Foreskin keratinocyte (primary cell): ENCODE measurements at places on chromosomes 3 and 15.

GRCh38 chr15:41558400-41559238 lies at the start of gene TYRO3:
Gene TYRO3, plus strand, starts transcription at chr15:41559212. Its CDS starts 46 bp downstream, at chr15:41559258.
- DNase-seq: no peak

DNA sequence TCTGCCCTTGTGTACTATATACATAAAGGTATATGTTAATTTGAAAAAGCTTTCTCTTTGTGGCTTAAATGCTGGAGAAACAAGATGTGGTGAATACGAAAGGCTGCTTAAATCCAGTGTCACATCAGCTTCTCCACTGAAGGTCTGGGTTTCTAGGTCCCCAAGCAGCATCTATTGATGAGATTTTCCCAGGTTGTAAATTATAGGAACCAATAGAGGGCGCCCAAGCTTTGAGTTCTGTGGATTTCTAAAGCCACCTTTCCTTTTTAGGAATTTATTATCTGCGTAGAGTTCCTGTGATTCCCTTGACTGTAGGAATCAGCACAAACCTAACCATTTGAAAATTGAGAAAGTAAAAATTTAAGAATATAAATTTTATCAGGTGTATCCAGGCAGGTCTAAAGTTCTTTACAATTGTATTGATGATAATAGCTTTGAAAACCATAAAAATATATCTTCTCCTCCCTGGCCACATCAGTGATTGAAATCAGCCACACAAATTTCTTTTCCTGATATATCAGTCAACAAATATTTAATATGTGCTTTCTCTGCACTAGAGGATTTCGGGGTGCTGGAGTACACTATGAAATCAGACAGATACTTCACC lies 88.3 kb upstream of the ADAMTSL3 start:
- DNase-seq: peak; percentile 23

DNA sequence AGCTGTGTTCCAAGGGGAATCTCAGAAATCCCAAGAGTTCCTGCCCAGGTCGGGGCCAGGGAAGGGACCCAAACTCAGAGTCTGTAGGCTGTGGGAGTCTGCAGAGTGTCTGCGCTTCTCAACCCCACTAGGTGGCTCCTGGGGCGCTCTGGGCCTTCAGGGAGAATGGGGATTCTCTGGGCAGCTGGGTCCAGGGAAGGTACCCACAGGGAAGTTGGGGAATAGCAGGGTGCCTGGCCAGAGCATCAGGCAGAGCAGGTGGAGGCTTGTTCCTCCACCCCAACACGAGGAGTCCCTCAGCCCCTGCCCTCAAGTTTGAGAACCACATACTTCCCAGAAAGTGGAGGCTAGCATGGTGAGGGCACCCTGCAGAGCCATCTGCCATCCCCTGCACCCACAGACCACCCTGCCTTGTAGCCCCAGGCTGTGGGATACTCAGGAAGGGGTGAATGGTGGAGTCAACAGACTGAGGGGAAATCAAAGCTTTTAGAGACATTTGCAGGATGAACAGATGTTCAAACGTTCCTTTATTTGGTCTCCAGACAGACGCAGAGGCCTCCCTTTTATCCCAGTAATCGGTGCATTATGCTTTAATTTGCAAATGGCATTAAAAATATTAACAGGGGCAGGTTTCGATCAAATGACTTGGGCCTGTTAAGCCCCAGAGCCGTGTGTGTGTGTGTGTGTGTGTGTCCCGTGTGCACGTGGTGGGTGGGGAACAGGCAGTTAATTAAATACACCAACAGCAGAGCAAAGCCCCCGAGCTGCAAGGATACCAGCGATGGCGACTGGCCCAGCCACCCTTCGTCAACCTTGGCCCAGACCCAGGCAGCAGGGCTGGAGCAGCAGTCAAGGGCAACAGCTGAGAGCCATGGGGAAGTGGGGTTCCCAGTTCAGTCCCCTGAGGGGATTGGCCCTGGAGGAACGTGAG lies 57.7 kb downstream of the DNAJB8 start:
- DNase-seq: no peak

- DNase-seq: peak; percentile 87
Measured at GRCh38 chr3:17233398-17233800, 348.6 kb downstream of the PLCL2 start.

DNA sequence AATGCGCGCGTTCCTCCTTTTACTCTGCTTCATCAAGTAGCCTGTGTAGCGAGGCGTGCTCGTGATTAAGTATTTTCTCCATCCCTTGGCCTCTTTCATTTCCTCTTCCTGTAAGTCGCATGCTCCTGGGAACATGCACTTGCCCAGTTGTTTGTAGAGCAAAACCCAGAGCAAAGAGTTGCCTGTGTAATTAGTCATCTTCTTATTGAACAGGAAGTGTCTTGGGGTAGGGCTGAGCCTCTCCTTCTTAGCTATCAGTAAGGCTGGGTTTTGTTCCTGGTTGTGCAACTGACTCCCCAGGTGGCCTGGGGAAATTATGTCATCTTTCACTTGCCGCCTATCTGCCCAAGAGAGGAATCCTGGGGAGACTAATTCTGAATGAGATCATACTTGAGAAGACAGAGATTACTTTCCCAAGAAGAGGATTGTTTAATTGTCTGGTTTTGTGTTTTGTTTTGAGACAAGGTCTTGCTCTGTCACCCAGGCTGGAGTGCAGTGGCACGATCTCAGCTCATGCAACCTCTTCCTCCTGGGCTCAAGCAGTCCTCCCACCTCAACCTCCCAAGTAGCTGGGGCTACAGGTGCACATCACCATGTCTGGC lies 14.9 kb downstream of the LIPH start:
- peak; percentile 99 for DNase-seq

DNA sequence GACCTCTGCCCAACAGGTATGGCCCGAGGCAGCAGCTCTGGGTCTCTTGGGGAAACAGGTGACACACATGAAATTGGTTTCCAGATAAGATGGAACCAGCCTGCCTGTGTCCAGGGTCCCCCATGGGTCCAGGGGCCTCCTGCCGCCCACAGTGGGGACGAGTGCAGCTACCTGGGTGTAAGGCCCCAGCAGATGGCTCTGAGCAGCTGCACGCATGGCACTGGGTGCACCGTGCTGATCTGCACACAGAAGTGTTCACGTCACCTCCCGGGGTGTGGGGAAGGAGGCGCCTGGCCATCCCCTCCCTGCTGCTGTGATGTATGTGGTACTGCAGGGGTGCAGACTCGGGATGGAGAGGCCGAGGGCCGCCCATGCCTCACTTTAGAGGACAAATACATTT lies 63.6 kb downstream of the NIPA2 start:
- DNase-seq: no peak

- DNase-seq: no peak
Measured at GRCh38 chr15:57165992-57166391, 210.3 kb upstream of the CGNL1 start.

GRCh38 chr3:188326968-188327367 lies 173.0 kb downstream of the LPP start:
- no peak for DNase-seq

DNA sequence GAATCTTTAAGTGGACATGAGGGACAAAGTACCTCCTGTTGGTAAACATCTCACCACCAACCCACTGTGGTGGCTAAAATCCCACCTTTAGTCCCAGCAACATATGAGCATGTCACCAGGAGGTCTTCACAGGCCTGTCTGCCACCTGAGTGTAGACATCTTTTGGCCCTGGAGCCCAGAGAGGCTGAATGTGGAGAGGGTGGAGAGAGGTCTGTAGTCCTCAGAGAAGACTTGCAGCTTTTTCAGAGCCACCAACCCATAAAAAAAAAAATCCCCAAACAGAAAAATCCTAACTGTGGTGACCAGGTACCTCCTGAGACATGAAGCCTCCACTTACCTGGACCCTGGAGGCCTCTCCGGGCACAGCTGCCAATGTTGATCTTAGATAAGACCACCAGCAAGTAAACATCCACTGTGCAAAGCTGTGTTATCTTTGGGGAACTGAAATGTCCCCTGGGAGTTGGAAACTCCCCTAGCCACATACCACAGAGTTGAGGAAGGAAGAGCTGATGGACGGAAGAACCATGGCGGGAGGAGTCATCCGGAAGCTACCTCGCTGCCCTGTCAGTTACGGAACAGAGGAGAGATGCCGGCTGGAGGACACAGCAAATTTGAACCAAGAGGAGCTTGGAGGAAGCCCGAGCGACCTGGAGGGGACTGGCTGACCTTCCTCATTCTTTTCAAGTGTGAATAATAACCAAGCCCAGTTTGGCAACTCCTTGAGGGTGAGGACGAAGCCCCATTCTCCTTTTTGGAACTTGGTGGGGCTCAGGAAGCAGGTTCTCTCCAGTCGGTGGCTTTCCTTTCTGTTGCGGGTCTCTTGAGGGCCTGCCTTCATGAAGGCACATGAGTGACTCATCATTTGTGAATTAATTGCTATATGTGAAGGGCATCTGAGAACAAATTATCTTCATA lies at the start of gene GHRL:
TSS of gene GHRL (minus strand) at position 443 of the 915 bp plus-strand sequence. CDS start 2,767 bp downstream, outside the sequence.
- DNase-seq: no peak

DNA sequence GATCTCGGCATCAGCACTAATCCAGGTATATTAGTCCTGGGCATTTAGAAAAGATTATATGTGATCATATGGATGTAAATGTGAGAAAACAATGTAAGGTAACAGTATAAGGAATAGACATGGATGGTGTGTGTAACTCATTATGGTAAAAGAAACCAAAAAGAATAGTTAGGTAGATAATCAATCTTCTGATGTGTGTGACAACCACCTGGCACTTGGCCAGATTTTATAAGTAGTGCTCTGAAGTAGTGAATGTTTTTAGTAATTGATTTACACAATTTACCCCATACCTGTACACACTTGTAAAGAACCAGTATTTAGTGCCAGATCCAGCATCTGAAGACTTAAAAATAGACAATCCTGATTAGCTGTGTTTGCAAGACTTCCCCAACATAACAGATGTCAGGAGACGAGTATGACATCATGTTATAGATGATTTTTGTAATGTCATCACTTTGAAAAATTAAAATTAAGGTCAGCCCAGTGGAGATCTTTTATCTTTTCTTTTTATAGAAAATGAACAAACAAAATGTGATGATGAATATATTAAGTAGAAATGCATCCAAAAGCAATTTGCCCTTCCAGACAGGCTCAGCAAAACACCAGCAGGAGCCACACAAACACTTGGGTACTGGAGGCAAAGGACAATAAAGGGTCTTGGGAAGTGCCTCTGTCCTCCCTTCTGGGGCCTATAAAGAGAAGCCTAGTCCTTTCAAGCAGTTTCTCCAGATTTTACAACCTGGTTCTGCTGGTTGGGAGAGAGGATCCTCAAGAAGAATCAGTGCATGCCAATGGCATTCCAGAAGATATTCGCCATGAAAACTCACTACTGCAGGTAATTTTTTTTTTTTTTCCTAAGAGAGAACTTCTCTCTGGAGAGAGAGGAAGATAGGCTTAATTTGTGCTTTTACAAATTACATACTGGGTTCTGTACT lies 140.7 kb downstream of the MECOM start:
- no peak for DNase-seq

DNA sequence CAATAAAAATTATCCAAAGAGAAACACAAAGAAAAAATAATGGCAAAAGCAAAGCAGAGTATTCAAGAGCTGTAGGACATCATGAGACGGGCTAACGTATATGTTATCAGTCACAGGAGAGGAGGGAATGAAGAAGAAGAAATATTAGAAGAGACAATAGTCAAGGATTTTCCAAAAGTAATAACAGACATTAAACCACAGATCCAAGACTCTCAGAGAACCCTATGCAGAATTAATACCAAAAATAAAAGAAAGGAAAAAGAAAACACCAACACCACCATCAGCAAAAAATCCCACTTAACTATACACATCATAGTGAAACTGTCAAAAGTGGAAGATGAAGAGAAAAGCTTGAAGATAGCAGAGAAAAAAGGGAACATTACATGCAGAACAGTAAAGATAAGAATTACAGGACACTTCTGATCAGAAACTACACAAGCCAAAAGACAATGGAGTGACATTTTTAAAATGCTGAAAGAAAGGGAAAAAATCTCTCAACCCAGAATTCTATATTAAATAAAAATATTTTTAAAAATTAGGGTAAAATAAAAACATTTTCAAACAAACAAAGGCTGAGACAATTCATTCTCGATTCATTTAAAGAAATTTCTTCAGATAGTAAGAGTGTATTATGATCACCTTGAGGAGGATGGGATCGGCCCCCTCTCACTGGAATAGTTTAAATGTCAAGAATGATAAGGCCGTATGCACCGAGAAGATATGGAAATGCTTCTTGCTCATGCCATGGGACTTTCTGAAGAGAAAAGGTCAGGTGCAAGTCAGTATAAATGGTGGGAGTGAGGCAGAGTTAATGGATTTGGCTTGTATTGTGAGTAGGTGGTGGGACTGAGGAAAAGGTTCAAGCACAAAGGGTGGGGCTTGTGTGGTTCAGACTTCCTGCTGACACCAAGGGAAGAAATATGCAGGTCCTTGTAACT lies 28.5 kb downstream of the TM2D3 start:
- no peak for DNase-seq

DNA sequence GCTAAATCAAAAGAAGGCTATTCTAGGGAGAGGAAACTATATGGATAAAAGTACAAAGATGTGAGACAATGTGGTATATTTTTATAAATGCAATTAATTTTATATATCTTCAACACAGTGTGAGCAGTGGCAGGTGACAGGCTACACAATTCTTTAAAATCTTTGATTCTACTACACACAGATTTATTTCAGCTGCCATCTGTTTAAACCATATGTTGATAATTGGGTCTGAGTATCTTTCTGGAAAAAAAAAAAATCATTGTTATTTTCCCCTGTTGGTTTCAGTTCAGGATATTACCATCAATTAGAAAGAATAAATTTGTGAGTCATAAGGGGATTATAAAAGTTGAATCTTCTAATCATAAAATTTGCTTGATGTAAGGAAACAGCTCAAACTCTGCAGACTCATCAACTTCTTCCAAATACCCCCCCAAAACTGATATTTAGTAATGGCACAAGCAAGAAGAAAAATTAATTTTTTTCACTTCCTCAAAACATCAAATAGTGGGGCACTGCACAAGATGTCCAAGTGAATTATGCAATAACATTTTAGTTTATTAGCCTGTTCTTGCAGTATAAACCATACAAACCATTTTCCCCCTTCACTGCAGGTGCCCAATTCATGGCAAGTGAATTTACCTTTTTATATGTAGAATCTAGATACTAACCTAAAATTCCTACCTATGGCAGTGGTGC lies 12.0 kb downstream of the PIERCE2 start:
- no peak for DNase-seq

- peak; percentile 66 for DNase-seq
Measured at GRCh38 chr15:29736744-29737020, 85.6 kb downstream of the TJP1 start.

DNA sequence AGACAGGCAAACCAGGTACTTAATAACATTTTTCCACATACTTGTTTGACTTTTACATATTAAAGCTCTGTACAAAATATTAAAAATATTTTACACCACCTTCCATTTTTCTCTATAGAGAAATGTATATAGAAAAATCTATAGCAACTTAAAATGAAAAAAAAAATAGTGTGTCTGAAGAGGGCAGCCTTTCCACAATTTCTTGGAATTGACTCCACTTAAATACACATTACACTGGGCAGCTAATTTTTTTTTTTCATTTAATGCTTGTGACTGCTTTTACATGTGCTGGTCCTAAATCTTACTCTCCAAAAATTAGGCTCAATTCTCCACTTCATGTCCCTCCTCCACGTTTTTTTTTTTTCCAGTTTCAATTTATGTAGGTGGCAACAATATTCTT lies 427.0 kb upstream of the RBMS3 start:
- no peak for DNase-seq

DNA sequence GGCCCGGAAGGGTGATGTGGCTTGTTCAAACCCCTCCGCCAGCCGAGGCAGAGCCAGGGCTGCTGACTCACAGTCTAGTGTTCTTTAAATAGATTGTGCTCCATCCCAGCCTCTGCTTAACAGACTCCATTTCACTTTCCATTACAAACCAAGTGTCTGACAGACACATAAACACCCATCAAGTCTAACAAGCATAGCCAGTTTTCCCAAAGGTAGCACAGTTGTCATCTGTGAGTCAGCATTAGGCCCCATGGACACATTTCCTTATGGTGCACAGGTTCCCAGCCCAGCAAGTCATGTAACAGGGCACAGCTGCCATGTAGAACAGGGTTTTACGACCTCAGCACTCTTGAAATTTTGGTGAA lies 109.9 kb upstream of the RAP2B start:
- DNase-seq: peak; percentile 98
